ENCODE measurements at places on chromosomes 4 and X.
A peak's percentile ranks its signal among the peaks of the same experiment; 100 is the strongest.

DNA sequence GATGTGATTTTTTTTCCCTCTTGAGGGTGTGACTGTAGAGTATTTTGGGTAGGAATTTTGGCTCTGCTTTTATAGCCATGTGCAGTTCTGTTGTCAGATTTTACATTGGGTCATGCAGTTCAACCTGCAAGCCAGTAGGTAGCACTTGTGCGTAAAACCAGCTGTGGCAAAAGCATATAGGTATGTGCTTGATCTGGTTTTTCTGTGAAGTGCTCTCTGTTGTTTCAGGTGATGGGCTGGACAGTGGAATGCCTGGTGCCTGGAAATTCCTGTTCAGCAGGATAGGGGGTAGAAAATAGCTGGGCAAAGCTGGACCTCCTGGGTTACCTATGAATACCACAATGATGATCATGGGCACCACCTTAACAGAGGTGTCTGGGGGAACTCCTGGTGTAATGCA lies 584.2 kb upstream of the PCDH10 start:
- no peak for DNase-seq

DNA sequence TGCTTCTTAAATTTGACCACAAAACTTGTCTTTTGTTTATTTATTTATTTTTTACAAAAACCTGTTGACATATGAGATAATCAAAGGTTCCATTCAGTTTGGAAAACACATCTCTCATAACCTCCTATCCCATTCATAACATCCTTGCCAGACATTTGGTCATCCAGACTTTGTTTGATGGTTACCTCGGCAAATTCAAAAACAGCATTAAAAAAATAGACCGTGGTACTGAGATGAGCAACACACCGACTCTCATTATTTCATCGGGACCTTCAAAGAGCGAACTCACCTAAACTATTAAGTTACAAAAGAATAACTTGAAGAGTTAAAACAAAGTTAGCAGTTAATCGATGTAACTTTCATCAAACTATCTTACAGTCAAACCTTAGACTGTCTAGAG lies 85.8 kb upstream of the RPS6KA3 start:
- no peak for DNase-seq

DNA sequence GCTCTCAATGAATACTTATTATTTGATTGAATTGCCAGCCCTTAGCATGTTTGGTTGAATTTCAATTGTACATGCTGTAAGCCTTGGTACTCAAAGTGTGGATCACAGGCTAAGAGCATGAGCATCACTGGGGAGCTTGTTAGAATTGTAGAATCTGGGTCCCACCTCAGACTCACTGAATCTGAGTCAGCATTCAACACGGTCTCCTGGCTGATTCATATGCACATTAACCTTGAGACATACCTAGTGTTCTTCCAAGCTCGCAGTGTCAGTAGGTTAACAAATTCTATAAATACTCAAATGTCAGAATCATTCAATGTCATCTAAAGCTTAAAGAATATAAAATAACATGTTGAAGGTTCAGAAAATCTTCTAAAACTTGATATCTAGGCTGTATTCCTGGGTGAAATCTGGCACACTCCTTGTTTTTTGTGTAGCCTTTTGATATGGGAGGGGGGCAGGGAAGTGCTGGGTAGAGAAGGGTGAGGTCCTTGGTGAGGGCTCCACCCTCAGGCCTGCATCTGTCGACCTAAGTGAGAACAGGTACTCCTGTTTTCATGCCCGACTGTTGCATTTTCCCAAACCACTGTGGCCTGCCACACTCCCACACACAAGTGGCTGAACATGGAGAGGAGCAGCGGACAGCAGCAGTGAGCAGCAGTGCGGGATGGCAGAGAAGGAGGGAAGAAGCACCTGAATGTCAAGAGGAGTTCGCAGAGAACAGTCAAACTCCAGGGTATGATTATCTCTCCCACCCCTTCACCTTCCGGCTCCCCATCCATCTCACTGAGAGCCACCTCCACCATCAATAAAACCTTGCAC lies 529.6 kb upstream of the IGFBP7 start:
- no peak for DNase-seq

GRCh38 chr4:11397146-11397545 lies 31.5 kb downstream of the HS3ST1 start:
- DNase-seq, result no peak

DNA sequence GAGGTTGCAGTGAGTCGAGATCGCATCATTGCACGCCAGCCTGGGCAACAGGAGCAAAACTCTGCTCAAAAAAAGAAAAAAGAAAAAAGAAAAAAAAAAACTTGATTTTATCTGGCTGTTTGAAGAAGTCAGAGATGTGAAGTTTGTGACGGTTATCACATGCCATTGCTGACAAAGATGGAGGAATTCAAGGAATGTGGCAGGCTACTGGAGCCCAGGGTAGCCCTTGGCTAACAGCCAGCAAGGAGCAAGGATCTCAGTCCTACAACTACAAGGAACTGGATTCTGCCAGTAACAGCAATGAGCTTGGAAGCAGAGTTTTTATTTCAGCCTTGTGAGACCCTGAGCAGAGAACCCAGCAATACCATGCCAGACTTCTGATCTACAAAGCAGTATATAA lies 24.3 kb upstream of the TET2 start:
- DNase-seq, result no peak

GRCh38 chrX:24110069-24110468 lies 39.5 kb upstream of the ZFX start:
- no peak for DNase-seq

DNA sequence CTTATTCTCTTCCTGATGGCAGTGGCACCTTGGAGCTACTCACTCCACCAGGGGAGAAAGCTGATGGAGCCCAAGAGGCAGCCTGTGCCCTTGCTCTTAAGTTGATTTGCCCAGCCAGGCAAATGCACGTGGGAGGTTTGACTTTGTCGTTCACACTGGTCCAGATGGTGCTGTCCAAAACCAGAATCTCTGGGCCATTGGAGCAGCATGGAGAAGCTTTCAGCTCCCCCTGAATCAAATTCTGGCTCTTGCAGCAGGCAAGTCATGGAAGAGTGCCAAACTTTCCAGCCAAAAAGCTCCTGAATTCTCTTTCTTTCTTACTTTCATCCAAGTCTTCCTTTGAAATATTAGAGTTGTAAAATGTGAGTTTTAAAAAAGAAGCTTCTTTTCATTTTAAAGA lies 970.4 kb downstream of the RPA4 start:
- no peak for DNase-seq

DNA sequence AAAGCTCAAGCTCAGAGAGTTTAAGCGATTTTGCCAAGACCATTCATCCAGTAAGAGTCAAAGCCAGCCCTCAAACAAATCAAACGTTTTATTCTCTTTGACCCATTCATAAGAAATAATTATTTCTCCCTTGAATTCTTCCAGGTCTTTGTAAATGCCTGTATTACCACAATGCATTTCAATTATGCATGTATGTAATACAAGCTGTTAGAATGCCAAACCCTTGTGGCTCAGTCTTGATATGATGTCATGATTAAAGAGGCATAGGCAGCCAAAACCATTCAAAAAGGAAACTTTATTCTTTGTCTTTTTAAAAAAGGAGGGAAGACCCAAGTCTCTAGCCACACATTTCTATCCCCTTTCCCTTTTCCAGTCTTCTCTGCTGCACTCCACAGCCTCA lies 56.5 kb upstream of the PGM2 start:
- no peak for DNase-seq

DNA sequence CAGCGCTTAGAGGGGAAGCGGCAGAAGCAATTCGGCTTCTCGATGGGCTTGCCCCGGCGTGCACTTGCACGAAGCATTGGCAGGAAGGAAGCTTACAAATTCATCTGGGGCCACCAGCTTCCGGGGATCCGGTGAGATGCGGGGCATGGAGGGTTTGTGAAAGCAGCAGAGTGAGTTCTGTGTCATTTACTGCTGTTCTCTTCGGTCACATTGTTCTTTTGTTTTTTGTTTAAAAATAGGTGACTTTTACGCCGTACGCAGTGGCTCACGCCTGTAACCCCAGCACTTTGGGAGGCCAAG lies 47.0 kb downstream of the ASMT start:
- DNase-seq, result no peak

- no peak for DNase-seq
Measured at GRCh38 chr4:158350161-158350560, 139.9 kb downstream of the TMEM144 start.

GRCh38 chrX:3545901-3546300 lies 167.5 kb downstream of the PRKX start:
- no peak for DNase-seq

- DNase-seq, result peak; percentile 6
Measured at GRCh38 chr4:143668930-143669552, 31.4 kb downstream of the FREM3 start.

DNA sequence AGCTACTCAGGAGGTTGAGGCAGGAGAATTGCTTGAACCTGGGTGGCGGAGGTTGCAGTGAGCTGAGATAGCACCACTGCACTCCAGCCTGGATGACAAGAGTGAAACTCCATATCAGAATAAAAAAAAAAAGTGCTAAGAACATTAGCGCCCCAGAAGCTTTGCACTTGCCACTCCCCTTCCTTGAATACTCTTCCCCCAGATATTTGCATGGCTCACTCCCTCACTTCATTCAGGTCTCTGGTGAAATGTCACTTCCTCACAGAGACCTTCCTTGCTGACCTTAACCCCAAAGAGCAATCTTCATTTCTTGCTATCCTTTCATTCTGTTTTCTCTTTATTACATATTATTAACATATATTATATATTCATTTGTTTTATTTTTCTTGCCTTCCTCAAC lies 11.3 kb downstream of the CACNA1F start:
- no peak for DNase-seq

- DNase-seq, result no peak
Measured at GRCh38 chr4:154164931-154165839, 326.4 kb downstream of the DCHS2 start.

- no peak for DNase-seq
Measured at GRCh38 chr4:125837493-125838201, 522.9 kb downstream of the FAT4 start.

DNA sequence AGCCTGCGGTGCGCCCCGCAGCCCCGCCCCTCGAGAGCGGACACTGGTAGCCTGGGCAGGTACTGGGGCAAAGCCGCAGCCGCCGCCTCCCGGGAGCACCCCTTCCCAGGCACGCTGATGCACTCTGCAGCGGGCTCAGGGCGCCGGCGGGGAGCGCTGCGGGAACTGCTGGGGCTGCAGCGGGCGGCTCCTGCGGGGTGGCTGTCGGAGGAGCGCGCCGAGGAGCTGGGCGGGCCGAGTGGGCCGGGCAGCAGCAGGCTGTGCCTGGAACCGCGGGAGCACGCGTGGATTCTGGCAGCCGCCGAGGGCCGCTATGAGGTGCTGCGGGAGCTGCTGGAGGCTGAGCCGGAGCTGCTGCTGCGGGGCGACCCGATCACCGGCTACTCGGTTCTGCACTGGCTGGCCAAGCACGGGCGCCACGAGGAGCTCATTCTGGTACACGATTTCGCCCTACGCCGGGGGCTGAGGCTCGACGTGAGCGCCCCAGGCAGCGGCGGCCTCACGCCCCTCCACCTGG lies 401 bp downstream of the SOWAHD start:
- DNase-seq, result no peak

Data from GM12891 (cell line).